ENCODE measurements at places on chromosomes 4 and X.

- no peak for DNase-seq
Measured at GRCh38 chrX:143998261-143998660, 114.4 kb downstream of the UBE2NL start.

DNA sequence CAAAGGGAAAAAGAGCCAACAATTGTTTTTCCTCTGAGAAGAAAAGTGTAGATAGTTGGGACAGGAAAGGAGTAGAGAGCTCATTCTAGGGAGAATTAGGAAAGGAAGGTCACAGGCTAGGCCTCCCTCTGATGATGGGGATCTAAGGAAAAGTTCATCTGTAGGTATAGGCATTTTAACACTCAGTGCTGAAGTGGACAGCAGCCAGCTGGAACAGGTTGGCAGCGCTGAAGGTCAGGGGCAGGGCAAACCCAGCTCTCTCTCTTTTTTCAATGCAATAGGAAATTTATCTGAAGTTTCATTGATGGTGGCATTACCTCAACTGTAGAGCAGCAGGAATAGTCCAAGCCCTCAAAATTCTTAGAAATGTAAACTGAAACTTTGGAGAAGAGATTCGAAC is 98.5 kb upstream of the ETNPPL start:
- no peak for DNase-seq

- no peak for DNase-seq
Measured at GRCh38 chrX:68462197-68462596, 28.9 kb upstream of the OPHN1 start.

DNA sequence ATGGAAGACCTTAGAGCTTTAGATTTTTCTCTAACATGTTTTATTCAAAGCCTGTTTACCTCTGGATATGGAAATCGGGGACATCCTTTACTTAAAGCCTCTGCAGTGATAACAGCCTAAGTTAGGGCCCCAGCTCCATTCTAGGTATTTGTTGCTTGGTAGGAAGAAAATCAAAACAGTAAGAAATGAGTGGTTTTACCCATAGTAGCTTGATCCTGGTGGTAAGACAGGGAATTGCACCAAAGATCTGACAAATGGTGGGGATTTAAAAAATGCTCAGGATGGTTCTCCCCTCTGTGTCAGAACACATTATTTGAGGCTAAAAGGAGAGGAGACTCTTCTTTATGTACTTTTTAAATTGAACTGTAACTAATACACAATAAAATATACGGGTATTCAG is 52.4 kb downstream of the AFF2 start:
- DNase-seq = no peak

DNA sequence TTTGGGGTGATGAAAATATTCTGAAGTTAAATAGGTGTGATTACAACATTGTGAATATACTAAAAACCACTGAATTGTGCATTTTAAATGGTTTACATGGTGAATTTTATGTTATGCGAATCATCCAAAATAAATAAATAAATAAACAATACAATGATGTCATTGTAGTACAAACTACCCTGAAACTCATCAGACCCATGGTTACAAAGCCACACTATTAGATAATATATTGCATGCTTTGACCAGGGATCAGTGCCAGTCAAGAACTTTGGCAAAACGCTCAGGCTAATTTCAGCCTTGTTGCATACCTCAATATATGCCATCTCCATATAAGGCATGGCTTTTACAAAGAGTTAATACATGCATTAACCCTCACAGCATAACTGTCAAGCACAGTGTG is 45.5 kb upstream of the XIAP start:
- no peak for DNase-seq

DNA sequence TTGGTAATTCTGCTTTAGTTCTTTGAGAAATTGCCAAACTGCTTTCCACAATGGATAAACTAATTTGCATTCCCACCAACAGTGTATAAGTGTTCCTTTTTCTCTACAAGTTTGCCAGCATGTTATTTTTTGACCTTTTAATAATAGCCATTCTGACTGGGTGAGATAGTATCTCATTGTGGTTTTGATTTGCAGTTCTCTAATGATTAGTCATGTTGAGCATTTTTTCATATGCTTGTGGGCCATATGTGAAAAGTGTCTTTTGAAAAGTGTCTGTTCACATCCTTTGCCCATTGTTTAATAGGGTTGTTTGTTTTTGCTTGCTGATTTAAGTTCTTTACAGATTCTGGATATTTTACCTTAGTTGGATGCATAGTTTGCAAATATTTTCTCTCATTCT is 25.9 kb downstream of the ENPEP start:
- no peak for DNase-seq

GRCh38 chr4:689723-690122 is 772 bp upstream of the SLC49A3 start:
- no peak for DNase-seq
